ENCODE measurements at places on chromosomes 12 and 14.

GRCh38 chr12:6061660-6062059, 62.8 kb downstream of the VWF start:
- no peak for DNase-seq

- no peak for DNase-seq
These were observed 17.4 kb upstream of the B4GALNT3 start for GRCh38 chr12:442235-442884.

DNA sequence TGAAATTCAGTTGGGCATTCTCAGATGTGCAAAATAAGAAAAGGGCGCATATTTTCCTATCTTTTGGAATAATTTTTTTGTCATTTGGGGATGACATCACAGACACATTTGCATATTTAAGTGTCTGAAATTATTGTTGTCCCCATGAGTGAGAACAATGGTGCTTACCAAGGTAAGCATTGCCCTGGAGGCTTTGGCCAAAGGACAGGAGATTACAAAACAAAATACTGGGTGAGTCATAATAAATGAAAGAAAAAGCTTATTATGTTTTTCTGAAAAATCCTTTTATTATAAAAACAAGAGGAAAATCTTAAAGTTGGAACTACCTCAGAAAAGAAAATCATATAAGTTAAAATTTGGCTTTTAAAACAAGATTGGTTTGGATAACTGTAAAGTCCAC, 254.9 kb downstream of the BTG1 start:
- DNase-seq: no peak

DNA sequence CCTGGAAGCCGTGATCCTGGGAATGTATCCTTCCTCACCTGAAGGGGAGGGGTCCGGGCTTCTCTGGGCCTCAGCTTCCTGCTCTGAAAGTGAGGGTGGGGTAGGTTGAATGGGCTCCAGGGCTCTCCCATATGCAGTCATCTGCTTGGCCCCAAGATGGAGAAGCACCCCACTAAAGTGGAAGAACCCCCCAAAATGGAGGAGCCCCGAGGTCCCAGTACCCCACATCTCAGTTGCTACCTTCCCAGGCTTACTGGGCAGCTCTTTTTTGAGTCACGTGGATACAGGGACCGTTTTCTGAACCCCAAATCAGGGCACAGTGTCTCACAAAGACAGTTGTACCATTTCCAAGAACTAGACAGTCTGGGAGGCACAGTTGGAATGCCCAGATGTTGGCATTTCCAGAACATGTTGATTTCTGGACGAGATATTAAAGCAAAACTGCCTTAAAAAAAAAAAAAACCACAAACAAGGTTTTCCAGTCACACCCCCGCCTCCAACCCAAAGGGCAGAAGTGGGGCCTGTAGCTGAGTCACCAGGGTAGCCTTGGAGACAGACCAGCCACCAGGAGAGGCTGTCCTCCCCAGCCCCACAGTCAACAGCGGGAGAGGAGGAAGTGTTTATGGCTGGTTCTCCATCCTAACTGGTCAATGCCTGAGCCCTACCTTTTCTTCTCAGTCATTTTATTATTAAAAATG, 12.1 kb downstream of the VASH1 start:
- DNase-seq: no peak

DNA sequence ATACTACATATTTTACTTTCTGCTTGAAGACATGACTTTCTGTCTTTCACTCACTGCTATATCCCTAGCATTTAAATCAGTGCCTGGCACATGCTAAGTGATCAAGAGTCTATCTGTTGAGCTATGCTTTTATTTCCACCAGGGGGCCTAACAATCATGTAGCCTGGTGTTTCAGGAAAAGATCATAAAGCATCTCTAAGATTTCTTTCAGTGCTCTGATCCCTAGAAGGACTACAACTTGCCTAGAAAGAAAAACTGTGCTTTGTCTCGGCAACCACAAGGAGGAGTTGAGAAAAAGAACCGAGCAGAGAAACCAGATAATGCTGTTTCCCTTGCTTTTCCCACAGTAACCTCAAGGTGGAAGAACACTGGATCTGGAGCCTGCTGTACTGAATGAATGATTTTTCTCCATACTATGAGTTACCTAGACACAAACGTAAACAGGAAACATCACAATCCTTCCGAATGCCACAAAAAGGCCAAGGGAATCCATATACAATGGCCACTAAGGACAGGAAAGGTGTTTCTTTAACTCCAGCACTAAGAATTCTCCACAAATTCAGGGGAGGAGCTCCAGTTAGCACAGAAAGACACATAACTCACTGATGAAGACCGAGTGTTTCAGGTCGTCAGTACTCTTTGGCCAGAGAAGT, 1.2 kb downstream of the CRY1 start:
- peak; percentile 91 for DNase-seq

DNA sequence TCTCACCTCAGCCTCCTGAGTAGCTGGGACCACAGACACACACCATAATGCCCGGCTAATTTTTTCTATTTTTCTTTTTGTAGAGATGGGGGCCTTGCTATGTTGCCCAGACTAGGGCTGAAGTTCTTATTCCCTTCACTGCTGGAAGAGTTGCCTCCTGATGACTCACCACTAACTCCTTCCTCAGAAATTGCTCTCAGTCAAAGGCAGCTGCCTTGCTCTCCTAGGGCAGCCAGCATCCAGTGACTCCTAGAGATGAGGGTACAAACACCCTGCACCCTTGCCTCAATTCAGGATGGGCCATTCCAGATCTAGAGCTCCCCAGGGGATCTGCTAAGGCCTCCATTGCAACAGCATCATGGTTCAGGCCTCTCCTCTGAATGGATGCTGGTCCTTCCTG, 54.0 kb upstream of the RASSF8 start:
- DNase-seq: no peak

- DNase-seq: no peak
These were observed 97.1 kb downstream of the DAD1 start for GRCh38 chr14:22491683-22492621.

- DNase-seq: peak; percentile 15
These were observed 8.1 kb downstream of the LGALS3 start for GRCh38 chr14:55136885-55137786.

GRCh38 chr12:119005913-119006312, 24.6 kb downstream of the SRRM4 start:
- no peak for DNase-seq

DNA sequence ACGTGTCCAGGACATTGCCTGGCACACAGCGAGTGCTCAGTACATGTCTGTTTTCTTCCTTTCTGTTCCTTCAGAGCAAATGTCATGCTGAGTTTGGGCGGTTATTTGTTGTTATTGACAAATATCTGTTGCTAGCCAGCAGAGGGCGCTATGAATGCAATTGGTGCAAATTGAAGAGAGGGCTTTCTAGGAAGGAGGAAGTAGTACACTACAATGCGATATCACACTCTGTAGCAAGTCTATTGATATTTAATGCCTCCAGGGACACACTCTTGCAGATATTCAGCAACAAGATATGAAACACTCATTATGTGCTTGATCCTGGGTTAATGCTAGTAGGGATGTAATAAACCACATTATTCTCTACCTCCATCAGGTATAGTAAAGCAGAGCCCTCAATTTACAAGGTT, 267.3 kb upstream of the SRRM4 start:
- no peak for DNase-seq

GRCh38 chr14:92322516-92322915, 449 bp upstream of the SLC24A4 start:
- no peak for DNase-seq

DNA sequence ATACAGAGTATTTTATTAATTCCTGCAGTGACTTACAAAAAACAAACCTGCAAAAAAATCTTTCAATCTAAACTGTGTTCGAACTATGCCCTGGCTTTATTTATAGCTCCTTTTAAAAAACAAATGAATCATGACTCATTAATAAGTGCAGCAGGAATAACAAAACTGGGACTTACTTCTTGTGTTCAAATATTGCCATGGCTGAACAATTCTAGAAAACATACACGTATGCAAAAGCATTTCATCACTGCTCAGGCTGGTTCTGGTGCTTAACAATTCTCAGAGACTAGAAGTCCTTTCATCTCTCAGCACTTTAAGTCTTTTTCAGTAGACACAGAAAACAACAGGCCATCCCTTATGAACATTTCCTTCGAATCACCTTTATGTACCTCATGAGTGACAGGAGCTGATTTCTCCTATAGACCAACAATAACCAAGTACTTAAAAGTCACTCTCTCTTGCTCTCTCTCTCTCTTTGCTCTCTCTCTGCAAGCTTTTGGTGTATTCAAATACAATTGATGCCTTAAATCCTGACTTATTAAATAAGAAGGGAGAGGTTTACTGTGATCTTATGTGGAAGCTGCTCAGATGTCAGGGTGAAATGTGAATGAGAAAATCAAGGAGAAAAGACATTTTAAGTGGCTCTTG, 268.8 kb downstream of the TTC8 start:
- no peak for DNase-seq

DNA sequence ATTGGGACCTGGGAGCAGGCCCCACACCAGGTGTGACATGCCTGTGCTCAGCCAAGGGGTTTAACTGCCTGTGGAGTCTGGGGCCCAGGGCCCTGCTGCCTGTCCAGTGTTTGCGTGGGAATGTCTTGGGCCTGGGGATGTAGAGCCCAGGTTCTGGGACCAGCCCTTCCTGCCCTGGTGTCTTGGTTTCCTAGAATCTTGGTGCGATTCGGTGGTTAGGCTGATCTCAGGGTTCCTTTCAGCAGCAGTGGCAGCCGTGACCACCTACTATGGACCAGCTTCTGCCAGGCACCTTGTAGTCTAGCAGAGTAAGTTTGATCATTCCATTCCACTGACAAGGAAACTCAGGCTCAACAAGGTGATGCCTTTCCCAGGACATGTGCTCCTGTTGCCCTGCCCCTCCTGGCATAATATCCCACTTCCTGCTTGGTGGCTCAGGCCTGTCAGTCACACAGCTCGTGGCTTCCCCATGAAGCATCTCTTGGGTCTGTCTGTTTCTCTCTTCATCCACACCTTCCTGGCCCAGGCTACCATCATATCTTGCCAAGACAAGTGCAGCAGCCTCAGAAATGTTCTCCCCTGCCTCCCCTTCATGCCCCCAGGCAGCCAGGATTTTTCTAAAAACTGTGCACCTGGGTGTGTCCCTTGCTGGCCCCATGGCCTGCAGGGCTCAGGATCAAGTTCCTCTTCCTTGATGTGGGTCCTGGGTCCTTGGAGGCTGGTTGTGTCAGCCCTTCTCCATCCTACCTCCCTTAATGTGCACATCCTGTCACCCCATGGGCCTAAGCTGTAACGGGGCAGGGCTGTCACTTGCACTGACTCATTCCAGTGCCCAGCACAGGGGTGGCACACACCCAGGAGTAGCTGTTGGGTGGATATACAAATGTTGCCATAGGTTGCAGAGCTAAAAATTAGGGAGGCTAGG, 101.6 kb downstream of the SLC25A47 start:
- DNase-seq: no peak

- no peak for DNase-seq
These were observed 1.0 kb downstream of the PRPF39 start for GRCh38 chr14:45084946-45085346.

GRCh38 chr14:64734990-64735389, 30.8 kb downstream of the PLEKHG3 start:
- DNase-seq: no peak

DNA sequence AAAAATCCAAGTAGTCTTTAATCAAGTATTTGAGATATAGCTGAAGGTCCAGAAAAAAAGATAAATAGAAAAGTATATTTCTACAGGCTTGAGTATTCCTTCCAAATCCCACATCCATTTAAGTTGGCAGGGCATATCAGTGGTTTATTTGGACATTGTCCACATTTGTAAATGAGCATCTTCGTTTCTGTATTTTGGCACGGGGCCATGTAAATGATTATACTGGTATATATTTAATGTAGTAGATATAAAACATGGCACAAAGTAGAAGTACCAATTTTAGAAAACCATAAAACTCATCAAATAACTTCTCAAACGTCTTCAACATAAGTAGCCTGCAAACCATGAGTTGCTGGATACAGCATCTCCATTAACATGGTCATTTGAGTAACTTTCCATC, 437.4 kb upstream of the SOX5 start:
- DNase-seq: no peak

DNA sequence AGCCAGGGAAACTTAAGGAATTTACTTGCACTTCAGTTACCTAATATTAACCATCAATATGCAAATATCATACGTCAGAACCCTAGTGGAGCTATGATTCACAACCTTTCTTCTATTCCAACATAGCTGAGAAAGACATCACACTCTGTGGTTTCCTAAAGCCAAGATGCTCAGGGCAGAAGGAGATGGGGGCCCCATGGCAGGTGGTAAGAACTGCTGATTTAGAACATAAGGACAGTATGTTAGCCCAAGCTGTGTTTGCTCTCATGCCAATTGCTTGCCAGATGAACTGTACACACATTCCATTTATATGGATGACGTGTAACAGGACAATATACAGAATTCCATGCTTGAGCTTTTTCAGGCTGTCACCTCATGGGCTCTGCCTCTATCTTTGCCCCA, 34.6 kb downstream of the HECTD4 start:
- peak; percentile 60 for DNase-seq

GRCh38 chr14:100813291-100813690, 12.6 kb upstream of the MEG3 start:
- DNase-seq: no peak

GRCh38 chr14:81093651-81094050, 127.1 kb downstream of the GTF2A1 start:
- DNase-seq: no peak

- DNase-seq: no peak
These were observed 592.5 kb upstream of the NOVA1 start for GRCh38 chr14:27190296-27190695.

DNA sequence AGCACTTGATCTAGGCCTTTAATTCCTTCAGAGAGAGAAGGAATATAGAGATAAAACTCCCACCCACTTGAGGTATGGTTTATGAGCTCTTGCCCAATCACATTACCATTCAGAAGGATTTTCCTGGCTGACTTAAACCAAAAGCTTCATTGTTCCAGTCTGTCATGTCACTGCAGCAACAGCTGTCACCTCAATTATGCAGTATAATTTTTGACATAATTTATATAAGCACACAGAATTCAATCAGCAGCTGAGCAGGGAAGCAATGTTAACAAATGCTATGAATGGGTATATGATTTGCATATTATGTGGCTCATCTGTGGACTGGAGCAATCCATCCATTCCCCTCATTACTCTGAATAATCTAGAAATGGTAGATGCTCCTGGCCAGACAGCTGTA, 40.3 kb downstream of the CBX5 start:
- no peak for DNase-seq

DNA sequence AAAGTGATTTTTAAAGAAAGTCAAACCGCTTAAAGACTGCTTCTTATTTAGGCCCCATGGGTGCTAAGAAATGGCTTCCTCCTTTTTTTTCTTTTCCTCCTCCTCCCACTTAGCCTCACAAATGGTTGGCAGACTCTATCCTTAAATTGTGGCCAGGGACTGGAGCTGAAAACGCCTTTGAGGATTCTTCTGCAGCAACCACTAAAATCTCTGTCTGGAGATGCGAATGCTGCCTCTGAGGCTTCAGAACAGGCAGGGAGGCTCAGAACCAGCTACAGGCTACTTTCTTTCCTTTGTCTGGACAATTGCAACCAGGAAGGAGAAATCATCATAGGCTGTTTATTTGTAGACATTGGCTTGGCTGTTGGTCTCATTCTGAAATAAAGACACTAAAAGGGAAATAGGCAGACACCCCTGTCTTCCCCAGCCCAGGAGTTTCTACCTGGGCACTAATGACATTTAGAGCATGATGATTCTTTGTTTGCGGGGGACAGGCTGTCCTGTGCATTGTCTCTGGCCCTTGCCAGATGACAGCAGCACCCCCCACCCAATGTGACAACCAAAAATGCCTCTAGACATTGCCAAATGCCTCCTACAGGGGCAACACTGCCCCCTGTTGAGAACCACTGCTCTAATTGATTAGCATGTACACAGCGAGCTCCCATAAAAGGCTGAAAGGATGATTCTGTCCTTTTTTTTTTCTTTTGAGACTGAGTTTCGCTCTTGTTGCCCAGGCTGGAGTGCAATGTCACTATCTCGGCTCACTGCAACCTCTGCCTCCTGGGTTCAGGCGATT, 50.3 kb downstream of the MAP1LC3B2 start:
- no peak for DNase-seq

All from fibroblast of skin of left biceps (primary cell).